CD8-positive, alpha-beta memory T cell (primary cell): ENCODE measurements at places on chromosomes 2 and 18. TPM values are rescaled to one million over a fixed set of nuclear protein-coding genes. Genes with fewer than 3 reads are reported as not detected.

The MC5R gene
- total RNA-seq, result not detected

The CCDC88A gene
- total RNA-seq, result 9.5 TPM

The TRAPPC12 gene
- total RNA-seq, result 74.1 TPM

The NEU2 gene
- not detected for total RNA-seq

The ATG4B gene
- total RNA-seq, result 80.2 TPM

The KLHL14 gene
- not detected for total RNA-seq

The TTC21B gene
- total RNA-seq, result 21.8 TPM

DNA sequence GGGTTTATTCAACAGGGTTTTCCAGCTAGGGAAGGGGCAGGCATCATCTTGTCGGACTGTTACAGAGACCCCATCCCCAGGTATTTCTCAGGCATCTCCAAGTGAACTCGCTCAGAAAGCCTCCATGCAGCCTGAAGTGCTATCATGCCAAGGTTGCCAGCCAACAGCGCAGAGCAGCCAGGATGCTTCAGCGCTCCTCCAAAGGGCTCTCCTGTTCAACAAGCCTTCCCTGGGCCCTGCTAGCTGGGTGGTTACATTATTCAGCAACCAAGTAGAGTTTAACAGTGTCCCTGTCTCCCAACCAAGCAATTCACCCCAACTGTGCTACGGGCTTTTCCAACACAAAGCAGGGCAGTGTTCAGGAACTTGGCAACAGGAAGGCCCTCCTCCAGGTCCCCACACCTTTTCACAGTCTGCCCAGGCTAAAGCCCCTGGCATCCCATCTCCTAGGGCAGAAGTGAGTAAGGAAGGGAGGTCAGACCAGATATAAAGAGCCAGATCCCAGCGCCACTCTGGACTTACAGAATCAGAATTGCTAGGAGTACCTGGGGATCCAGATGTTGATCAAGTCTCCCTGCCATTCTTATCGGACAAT lies 52.9 kb downstream of the ZBTB7C start:
- no peak for DNase-seq
- no peak overlapping the region for H3K27ac ChIP-seq
- no peaks in the 10 kb centered on the region for H3K27me3 ChIP-seq
- H3K36me3 ChIP-seq, result no peaks in the 10 kb centered on the region

- H3K27ac ChIP-seq, result no peak overlapping the region
- H3K4me3 ChIP-seq, result no peak overlapping the region
- H3K27me3 ChIP-seq, result no peaks in the 10 kb centered on the region
- no peaks in the 10 kb centered on the region for H3K4me1 ChIP-seq
- no peak for DNase-seq
These were observed 12.7 kb downstream of the WDR75 start for GRCh38 chr2:189454009-189454408.

GRCh38 chr18:48835745-48836170 lies 115.0 kb downstream of the SMAD7 start:
- no peak overlapping the region for H3K4me3 ChIP-seq
- H3K27me3 ChIP-seq, result no peaks in the 10 kb centered on the region
- no peak overlapping the region for H3K27ac ChIP-seq
- H3K4me1 ChIP-seq, result peaks cover 92% of the 10 kb centered on the region
- H3K36me3 ChIP-seq, result no peaks in the 10 kb centered on the region
- DNase-seq, result no peak

DNA sequence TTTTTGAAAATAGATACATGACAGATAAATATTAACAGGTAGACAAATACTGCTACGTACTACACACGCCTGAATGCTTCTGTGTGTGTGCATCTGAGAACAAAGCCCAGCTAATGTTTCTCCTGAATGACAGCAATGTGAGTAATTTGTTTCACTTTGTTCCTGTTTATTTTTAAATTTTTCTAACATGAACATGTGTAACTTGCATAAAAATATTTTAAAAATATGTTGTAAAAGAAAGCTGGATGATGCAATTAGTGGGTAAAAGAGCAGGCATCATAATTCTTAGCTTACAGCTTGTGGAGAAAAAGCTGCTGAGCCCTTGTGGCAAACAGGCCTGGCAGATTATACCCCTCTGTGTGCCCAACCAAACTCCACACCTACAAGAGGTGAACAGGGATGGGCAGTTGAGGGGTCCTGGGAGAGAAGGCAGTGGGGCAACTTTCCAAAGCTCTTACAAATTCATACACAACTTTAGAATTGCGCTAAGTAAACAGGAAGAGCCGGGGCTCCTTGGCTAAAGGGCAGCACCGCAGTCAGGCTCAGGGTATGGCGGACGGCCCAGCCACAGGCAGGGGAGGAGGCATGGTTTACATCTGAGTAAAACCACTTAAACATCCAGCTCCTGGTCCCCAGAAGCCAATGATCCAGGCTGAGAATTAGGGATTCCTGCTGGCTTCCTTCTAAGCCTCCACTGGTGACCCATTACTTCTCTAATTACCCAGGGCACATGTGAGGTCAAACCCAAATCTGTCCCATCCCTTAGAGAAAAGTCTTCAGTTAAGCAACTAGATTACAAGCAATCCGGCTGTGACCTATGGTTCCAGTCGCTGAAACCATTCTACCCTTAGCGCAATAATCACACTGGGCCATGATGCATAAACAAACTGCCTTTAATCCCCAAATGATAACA lies 14.0 kb downstream of the PXDN start:
- no peaks in the 10 kb centered on the region for H3K27me3 ChIP-seq
- H3K4me1 ChIP-seq, result no peaks in the 10 kb centered on the region
- no peak overlapping the region for H3K4me3 ChIP-seq

DNA sequence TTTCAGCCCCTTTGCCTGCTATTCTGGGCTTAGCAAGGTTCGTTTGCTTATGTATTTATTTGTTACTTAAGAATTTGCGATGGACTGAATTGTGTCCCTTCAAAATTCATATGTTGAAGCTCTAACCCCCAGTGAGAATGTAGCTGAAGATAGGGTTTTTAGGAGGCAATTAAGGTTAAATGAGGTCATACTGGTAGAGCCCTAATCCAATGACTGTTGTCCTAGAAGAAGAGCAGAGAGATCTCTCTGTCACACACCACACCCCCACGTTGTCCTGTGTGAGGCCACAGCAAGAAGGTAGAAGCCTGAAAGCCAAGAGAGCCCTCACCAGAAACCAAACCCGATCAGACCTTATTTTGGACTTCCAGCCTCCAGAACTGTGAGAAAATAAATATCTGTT lies 66.7 kb downstream of the KIAA1328 start:
- H3K36me3 ChIP-seq, result no peaks in the 10 kb centered on the region
- no peaks in the 10 kb centered on the region for H3K4me1 ChIP-seq
- H3K4me3 ChIP-seq, result no peak overlapping the region
- no peak for DNase-seq

DNA sequence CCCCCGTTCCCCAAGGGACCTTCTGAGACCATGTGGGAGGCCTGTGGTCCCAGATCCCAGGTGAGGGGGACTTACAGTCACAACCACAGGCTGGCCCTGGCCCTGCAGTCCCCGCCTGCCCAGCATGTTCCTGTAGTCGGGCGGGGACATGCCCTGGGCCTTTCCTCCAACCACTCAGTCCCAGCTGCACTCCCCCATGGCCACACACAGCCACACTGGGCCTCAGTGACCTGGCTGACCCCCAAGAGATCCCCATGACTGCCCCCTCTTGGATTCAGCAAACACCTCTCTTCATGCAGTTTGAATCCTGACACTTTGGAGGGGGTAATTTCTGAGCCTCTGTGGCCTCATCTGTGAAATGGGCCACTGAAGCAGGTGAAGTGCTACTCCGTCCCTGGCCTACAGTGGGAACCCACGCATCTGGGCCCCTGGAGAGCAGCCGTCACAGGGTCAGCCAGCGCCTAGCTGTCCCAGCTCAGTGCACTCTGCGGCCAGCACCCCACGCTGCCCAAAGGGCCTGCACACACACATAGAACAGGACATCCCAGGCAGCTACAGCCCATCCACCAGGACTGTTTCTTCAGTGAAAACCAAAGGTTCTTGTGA lies 12.7 kb upstream of the ARHGEF4 start:
- no peak overlapping the region for H3K4me3 ChIP-seq
- no peak for DNase-seq
- H3K27me3 ChIP-seq, result no peaks in the 10 kb centered on the region
- no peak overlapping the region for H3K27ac ChIP-seq
- H3K36me3 ChIP-seq, result no peaks in the 10 kb centered on the region

DNA sequence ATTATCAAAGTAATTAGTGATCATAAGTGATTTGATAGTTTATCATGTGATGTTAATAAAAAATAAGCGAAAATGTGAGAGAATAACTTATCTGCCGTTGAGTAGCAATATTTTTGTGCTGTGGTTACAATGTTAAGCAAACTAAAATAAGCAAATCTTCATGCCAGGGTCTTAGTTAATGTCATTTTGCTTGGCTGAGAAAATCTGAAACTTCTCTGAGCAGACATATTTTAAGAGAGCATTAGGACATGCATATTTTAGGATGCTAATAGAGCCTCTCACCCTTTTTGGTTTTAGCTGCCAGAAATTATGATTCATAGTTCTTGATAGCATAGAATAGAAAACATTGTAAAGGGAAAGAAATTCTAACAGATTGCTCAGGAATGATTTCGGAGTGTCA lies 233.5 kb upstream of the ZEB2 start:
- no peak overlapping the region for H3K4me3 ChIP-seq
- DNase-seq, result no peak
- H3K27me3 ChIP-seq, result no peaks in the 10 kb centered on the region
- no peaks in the 10 kb centered on the region for H3K4me1 ChIP-seq
- no peak overlapping the region for H3K27ac ChIP-seq

- no peak overlapping the region for H3K4me3 ChIP-seq
- no peak for DNase-seq
- no peaks in the 10 kb centered on the region for H3K27me3 ChIP-seq
- H3K4me1 ChIP-seq, result no peaks in the 10 kb centered on the region
These were observed 14.6 kb downstream of the PARD6G start for GRCh38 chr18:80232710-80233109.

- no peaks in the 10 kb centered on the region for H3K36me3 ChIP-seq
- no peak for DNase-seq
- H3K27me3 ChIP-seq, result no peaks in the 10 kb centered on the region
- no peaks in the 10 kb centered on the region for H3K4me1 ChIP-seq
- H3K4me3 ChIP-seq, result no peak overlapping the region
These were observed 131.8 kb upstream of the KYNU start for GRCh38 chr2:142745691-142746090.

DNA sequence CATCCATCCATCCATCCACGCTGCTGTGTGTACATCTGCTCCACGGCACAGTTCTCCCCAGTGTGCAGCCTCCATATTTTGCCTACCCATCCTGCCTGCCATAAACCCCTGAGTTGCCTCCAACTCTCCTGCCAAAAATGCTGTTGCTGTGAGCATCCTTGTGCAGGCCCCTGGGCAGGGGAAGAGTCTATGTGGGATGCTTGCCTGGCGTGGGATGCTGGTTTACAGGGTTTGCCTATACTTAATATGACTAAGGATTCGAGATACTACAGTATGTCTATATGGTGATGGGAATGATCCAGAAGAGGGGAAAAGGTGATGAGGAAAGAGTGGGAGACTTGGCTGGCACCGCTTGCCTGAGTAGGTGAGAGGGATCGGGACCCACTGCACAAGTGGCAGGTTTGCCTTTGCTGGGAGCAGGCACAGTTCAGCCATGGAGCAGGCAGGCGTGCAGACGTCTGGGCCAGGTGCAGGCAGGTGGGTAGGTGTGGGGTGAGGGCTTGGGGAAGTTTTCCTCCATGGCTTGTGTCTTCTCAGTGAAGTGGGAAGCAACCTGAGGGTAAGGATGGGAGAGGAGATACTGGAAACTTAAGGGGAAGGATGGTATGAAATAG lies 30.2 kb upstream of the FAHD2A start:
- H3K4me3 ChIP-seq, result no peak overlapping the region
- H3K36me3 ChIP-seq, result no peaks in the 10 kb centered on the region
- no peaks in the 10 kb centered on the region for H3K27me3 ChIP-seq
- H3K4me1 ChIP-seq, result no peaks in the 10 kb centered on the region

GRCh38 chr2:56314796-56315195 lies 131.0 kb downstream of the CCDC85A start:
- H3K27ac ChIP-seq, result no peak overlapping the region
- H3K36me3 ChIP-seq, result no peaks in the 10 kb centered on the region
- no peak overlapping the region for H3K4me3 ChIP-seq
- DNase-seq, result no peak
- no peaks in the 10 kb centered on the region for H3K27me3 ChIP-seq
- no peaks in the 10 kb centered on the region for H3K4me1 ChIP-seq

DNA sequence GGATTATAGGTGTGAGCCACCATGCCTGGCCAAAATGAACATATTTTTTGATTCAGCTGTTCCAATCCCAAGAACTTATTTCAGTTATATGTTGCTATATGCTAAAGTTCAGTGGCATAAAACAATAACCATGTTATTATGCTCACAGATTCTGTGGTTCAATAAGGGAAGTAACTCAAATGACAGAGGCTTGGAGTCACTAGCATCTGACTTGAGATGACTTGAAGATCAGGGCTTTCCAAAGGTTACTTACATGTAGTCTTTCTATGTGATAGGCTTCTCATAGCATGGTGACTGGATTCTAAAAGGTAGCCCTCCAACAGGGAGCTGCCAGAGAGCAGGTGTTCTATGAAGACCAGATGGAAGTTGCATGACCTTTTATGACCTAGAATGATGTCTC lies 17.2 kb downstream of the CLK1 start:
- no peak overlapping the region for H3K4me3 ChIP-seq
- H3K27ac ChIP-seq, result no peak overlapping the region
- peaks cover 11% of the 10 kb centered on the region for H3K36me3 ChIP-seq
- H3K27me3 ChIP-seq, result no peaks in the 10 kb centered on the region

GRCh38 chr2:196988639-196989038 lies 62.1 kb upstream of the PGAP1 start:
- no peaks in the 10 kb centered on the region for H3K27me3 ChIP-seq
- peaks cover 29% of the 10 kb centered on the region for H3K36me3 ChIP-seq
- DNase-seq, result no peak
- no peak overlapping the region for H3K27ac ChIP-seq
- H3K4me1 ChIP-seq, result peaks cover 5% of the 10 kb centered on the region

DNA sequence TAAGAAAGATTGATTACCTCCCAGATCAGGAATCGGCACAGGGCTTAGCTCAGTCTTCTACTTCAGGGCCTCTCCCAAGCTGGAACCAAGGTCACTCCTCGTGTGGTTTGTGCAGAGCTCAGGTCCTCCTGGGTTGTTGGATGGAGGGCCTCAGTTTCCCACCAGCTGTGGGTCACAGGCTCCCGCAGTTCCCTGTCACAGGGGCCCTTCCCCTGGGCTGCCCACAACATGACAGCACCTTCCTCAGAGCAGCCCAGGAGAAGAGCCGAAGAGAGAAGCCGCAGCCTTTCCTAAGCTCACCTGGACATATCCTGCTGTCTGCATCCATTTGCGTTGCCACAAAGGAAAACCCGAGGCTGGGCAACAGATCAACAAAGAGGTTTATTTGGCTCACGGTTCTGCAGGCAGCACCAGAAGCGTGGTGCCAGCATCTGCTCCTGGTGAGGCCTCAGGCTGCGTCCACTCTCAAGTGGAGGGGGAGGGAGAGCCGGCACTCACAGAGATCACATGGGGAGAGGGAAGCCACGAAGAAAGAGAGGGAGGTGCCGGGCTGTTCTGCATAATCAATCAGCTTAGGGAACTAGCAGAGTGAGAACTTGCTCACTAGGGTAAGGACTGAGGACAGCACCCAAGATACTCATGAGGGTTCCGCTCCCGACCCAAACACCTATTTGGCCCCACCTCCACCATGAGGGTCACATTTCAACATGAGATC lies 13.0 kb upstream of the ALLC start:
- no peak for DNase-seq
- H3K4me3 ChIP-seq, result no peak overlapping the region
- H3K27me3 ChIP-seq, result no peaks in the 10 kb centered on the region
- H3K4me1 ChIP-seq, result no peaks in the 10 kb centered on the region
- no peak overlapping the region for H3K27ac ChIP-seq
- no peaks in the 10 kb centered on the region for H3K36me3 ChIP-seq
